Occipital lobe (tissue), 3 donors: ENCODE measurements at places on chromosomes 7 and 10.

DNA sequence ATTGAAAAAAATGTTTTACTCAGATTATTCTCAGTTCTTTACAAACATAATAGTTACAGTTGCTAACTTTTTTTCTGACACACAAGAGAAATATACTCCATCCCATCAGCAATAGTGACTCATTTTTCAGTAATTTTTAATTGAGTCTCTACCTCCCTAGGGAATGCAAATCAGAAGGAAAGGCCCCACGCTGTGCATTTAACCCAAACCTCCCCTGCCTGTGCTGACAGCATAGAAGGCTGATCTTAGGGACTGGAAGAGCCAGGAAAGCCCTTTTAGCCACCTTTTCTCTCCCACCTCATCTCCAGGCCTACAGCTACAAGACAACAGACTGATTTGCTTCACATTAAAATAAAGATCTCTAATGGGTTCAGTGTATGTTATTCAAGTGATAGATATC is 24.7 kb upstream of the PIK3CG start:
- DNase-seq, result no peak

DNA sequence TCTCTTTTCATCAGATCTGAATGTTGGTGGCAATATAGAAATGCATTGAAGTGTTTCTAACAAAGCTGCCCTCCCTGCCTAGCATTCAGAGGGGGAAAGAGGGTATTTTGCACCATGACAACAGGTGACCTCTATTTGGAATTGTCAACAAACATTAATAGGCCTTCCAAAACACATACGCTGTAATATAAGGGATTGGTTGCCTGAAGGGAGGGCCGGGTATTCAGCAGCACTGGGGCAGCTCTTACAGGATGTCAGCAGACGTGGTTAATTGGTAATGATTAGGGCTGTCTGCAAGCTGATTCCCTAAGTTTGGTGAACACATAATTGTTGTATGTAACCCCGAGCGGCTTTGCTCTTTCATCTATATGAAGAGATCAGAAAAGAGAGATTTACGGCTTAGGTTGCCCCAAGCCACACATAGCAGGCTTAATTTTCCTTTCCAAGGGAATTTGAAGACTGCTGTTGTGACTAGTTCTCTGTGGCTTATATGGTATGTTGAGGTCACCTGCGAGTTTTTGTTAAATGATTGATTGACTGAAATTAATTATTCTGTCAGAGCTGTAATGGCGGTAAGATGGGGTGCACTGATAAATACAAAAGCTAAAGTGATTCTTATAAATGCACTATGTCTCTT is 759.3 kb downstream of the LRMDA start:
- no peak for DNase-seq

GRCh38 chr7:137755427-137755826 is 91.3 kb downstream of the DGKI start:
- no peak for DNase-seq

DNA sequence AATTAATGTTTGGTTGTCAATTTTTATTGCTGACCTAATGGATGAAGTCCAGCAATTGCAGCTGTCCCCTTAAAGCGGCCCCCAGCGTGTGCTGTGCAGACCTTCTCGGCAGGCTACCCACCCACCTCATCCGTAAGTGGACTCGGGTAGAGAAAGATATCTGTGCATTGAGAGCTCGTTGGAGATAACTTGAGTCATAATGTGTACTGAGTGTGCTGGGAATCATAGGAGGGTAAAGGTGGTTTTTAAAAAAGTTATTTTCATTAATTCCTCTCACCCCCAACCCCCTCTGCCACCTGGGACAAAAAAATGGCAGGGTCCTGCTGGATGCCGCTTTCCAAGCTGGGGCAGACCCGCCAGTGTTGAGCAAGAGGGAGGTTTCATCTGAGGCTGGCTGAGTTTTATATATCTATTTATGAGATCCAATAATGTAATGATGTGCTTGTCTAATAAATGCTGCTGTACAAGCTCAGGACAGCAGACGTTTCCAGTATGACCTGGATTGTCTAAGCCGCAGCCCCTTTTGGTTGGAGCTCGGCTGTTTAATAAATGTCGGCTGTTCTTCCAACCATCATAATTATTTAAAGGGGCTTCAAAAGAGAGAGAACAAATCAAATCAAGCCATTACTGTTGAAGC is 119.1 kb downstream of the NKX6-2 start:
- no peak for DNase-seq

DNA sequence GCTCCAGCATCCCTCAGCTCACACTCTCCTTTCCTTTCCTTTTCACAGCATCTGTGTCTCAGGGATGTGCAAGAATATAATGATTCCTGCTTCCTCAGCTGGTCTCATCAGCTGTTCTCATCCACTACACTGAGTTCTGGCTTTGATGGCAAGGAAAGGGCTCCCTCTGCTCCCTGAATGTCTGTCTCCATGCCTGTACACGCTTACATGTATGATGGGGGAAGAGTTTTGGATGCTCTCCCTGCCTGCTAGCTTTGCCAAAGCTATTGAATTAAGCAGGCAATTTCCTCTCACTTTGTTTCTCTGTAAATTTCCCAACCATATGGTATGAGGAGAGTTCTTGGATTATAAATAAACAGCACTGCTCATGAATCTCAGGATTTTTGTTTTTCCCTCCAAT is 254.5 kb downstream of the SORCS3 start:
- no peak for DNase-seq
